ENCODE measurements at places on chromosomes 3 and 15.

DNA sequence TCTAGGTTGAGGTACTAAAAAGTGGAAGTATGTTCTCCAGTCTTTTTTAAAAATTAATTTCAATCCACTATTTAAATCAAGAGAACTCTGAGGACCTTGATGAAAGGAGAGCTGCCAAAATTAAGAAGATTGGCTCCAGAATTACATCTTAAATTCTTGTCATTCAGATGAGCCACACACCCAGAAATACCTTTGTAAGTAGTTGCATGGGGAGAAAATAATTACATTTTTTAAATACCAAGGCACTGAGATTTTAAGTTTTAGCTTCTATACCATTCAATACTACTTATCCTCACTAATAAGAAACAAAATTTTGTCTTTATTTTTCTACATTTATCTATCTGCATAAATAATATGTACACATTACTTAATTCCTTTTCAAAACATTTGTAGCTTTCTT lies 1132.8 kb downstream of the OTOL1 start:
- no peak for DNase-seq

DNA sequence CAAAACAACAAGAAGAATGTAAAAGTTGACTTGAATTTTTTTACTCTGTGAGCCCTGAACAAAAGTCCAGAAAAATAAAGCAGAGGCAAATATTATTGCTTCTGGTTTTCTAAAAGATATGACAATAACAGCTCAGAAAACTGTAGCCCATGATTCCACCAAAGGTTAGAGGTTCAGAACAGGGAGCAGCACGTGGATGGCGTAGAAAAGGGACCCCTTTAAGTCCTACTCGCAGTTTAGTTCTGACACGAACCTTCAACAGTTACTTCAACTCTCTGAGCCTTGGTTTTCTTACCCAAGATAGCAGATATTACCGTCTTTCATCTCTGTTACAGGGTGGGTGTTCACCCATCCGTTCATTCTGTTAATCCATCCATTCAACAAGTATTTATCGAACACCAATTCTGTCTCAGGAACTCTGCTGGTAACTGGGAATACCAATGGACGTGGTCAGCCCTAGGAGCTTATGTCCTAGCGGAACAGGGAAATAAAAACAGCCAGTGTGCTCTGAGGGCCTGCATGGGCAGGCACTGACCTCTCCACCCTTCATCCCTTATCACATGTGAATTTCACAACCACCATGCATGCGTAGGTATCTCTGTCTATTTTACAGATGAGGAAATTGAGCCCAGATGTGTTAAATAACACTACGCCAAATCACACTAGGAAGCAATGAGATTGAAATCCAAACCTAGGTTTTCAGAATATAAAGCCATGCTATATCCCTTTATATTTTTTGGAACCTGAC lies 274.2 kb upstream of the ICE2 start:
- no peak for DNase-seq

DNA sequence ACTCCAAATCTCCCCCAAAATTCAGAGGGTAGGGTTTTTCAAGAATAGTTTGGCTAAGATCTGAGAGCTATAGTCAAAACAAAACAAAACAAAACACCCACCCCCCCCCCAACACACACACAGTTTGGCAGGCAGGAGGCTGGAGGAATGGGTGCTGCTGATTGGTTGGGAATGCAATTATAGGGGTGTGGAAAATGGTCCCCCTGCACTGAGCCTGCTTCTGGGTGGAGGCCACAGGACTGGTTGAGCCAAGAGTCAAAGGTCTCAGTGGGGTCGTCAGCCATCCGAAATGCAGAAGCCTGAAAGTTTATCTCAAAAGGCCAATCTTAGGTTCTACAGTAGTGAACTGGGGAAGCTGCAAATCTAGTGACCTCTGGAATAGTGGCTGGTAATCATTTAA lies 2.5 kb upstream of the HACD2 start:
- no peak for DNase-seq

- no peak for DNase-seq
Measured at GRCh38 chr3:166444336-166444735, 607.1 kb upstream of the BCHE start.

Measured in stimulated activated CD4-positive, alpha-beta T cell treated with anti-CD3 and anti-CD28 coated beads, Interleukin-1b, Interleukin-23, amount 100 ng/mL, for 1 hour (primary cell).